SHP77 (cell line): ENCODE measurements at places on chromosomes 11 and 22.
A peak's percentile ranks its signal among the peaks of the same experiment; 100 is the strongest.

DNA sequence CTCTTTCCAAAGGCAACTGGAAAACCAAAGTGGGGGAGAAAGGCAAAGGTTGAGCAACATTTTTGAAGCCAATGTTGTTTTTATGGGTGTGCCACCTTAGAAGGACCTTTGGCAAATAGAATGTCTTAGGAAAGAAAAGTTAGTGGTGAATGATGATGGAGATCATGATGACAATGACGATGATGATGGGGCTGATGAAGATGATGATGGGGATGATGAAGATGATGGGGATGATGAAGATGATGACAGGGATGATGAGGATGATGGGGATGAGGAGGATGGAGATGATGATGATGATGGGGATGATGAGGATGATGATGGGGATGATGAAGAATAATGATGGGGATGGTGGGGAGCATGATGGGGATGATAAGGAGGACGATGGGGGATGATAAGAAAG is 78.4 kb upstream of the MTMR2 start:
- no peak for DNase-seq

GRCh38 chr11:44750551-44751465 is 24.0 kb downstream of the TSPAN18 start:
- DNase-seq = no peak

GRCh38 chr11:79939111-79939510 is 498.3 kb upstream of the TENM4 start:
- DNase-seq = no peak

GRCh38 chr11:34267013-34267412 is 90.8 kb downstream of the ABTB2 start:
- no peak for DNase-seq

DNA sequence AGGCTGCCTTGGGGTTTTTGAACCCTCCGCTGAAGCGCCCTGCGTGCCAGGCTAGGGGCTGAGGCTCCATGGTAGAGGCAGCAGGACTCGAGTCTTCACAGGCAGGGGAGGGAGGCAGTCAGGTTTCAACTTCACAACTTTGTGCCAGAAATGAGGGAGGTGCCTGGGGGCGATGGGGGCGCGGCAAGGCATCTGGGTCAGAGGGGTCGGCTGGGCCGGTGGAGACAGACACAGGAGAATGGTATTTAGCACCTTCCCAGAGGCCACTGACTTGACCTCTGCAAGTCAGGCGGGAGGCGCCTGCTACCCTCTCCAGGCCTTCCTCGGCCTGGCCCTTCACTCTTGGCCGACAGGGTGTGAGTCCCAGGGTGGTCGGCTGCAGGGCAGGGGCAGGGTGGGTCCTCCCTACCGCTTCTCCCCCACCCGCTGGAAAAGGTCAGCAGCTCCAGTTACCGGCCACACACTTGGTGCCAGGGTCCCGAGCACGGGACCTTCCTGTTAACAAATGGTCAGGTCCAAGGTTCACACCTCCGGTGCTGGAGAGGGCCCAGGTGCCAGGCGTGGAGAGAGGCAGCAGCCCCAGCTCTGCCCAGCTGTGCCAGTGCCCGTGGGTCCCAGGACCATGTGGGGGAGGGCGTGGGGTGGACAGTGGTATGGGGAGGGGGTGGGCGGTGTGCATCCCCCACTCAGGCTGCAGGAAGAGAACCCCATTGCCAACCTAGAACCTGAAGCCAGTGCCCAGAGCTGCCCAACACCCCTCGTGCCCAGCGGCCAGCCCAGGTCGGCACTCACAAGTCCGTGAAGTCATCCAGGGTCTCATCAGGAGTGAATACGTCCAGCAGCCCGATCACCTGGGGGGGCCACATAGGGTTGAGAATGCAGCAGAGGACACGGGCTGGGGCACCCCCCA is 3.8 kb downstream of the MAPK12 start:
- no peak for DNase-seq

DNA sequence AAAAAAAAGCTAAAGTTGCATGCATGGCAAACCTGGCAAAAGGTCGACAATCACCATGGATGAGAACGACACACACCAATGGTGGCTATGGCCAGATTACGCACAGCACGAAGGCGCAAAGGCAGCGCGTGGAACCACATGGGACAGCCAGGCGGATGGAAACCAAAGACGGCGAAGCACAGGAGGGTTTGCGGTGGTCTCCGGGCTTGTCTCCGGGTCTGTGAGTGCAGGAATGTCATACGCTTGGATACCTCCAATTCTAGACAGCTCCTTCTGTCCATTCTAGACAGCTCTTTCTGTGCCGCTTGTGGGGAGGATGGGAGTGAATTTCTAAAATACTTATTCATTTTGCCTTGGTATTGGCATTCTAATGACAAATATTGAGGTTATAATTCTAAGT is 685.4 kb downstream of the BRD1 start:
- DNase-seq = no peak

- DNase-seq = no peak
These were observed 76.4 kb downstream of the PRSS23 start for GRCh38 chr11:86876716-86877234.

DNA sequence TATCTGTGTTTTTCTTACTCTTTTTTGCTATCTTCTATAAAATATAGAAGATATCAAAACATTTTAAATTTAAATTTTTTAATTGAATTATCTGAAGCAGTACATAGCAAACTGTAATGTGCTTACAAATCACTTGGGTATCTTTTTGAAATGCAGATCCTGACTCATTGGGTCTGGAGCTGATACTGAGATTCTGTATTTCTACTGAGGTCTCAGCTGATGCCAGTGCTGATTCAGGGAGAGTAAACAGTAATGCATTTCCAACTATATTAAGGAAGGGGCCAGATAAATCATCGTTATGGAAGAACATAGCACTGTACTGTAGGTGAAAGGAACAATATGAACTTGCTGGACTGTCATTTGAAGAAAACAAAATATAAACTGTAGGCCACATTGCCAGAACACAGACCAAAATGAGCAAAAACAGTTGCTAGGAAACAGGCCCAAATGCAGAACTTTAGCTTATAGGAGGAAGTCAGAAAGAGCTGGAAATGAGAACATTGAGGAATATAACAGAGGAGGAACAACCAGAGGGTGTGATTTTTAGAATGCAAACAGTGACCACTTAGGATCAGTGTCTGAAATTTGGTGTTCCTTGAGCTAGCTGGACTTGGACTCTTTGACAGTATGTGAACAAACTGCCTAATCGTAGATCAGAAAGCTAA is 3.3 kb downstream of the ARL14EP start:
- no peak for DNase-seq

- DNase-seq = peak; percentile 81
These were observed 17.0 kb upstream of the KCTD14 start for GRCh38 chr11:78039919-78040671.

DNA sequence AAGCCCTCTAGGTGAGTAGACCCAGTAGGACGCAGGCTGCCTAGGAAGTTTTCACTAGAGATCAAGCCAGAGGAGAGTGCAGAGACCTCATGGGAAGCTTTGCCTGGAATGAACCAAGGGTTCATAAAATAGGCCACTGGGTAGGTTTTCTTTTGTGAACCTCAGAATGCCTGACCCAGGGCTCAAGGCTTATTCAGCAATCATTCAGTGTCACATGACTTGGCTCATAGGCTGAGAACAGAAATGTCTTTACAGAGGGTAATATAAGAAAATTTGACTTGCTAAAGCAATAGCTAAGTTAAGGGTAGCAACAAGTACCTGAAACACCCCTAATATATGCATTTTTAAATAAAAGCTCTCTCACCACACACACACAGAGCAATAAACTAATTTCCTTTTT is 132.6 kb downstream of the RAB38 start:
- DNase-seq = no peak

DNA sequence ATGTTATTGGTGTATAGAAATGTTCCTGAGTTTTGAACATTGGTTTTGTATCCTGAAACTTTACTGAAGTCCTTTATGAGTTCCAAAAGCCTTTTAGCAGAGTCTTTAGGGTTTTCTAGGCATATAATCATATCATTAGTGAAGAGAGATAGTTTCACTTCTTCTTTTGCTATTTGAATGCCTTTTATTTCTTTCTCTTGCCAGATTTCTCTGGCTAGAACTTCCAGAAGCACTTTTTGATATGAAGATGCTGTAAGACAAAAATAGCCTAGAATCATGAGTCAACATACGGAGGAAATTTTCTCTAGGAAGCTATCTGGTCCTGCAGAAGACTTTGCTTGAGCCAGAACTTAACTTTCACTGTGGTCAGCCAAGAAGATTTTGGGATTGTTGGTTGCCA is 86.7 kb upstream of the IZUMO1R start:
- DNase-seq = no peak

DNA sequence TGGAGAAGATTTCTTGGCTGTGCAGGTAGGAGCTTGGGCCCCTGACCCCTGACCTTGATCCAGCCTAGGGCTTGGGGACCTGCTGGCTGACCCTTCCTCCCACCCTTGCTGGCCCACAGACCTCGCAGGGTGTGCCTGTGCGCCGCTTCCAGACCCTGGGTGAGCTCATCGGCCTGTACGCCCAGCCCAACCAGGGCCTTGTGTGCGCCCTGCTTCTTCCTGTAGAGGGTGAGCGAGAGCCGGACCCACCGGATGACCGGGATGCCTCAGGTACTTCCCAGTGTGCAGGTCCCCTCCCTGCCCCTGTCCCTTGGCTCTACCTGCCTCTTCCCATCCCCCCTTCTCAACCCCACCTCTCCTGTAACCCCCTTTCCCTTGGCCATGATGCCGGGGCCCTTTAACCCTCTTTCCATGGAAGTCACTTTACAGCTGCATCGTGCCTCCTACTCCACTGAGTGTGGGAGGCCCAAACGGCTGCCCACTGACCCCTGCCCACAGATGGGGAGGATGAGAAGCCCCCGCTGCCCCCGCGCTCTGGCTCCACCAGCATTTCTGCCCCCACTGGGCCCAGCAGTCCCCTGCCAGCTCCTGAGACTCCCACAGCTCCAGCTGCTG is 3.8 kb downstream of the INPPL1 start:
- peak; percentile 26 for DNase-seq

DNA sequence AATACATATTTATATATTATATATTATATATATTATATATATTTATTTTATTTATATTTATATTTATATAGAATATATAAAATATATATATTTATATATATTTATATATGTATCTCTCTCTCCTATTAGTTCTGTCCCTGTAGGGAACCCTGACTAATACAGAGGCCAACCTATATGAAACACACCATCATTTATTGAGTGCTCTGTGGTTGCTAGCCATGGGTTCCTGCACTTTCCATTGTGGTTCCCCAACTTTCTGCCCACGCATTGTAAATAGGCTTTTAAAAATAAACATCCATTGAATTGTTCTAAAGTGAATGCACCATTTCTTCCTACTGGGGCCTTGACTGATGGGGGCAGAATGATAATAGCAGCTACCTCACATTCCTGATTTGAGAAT is 93.8 kb upstream of the SESN3 start:
- DNase-seq = no peak

DNA sequence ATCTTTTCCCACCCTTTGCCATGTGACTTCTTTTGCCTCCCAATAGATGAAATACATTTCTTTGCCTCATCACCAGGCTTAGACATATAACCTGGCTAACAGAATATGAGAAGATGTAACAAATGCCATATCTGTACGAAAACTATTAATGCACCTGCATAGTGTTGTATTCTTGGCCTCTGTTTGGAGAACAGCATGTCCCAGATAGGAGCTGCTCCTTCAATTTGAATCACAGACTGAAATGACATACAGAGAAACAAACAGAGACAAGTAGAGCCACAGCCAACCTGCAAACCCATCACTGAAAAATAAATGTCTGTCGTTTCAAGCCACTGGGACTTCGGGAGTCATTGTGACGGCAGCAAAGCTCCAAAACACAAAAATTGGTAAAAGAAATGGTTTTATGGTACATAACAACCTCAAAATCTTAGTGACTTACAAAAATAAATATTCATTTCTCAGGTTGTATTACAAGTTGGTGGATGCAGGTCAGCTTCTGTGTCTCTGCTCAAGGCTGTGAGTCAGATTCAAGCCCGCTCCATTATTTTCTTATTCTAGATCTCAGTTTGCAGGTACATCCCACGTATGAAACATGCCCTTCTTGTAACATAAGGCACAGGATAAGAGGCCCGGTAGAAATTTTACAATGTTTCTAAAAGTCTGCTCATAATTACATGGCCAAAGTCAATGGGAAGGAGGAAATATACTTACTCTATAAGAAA is 171.3 kb upstream of the SOX6 start:
- no peak for DNase-seq
